ENCODE measurements at places on chromosomes 4 and X.

GRCh38 chr4:167084321-167084720 lies 150.0 kb downstream of the SPOCK3 start:
- no peak for DNase-seq

- no peak for DNase-seq
Observed at GRCh38 chr4:68921051-68921450, 30.6 kb downstream of the UGT2A3 start.

DNA sequence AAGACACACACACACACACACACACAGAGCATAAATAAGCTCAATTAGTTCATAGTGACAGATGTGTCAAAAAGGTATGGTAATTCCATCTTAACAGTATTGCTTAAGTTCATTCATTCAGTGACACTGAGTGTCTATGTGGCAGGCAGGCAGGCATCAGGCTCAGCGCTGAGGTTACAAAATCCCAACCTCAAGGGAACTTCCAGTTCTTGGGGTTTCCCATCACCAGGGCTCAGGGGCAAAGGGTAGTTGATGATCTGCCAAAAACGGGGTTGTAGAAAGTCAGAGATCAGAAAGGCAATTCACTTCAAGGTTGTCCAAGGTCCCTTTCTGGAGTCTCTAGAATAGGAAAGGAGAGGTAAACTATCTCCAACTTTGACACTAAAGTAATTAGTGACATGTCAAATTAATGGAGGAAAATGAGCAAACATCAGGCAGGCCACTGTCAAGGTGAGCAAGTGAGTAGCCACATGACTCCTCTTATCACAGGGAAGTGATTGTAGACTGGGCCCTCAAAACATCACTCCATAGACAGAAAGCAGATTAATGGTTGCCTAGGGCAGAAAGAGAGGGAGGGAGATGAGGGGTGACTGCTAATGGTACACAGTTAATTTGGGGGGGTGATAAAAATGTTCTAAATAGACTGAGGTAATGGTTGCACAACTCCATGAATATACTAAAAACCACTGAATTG lies 41.8 kb downstream of the GPC4 start:
- no peak for DNase-seq

DNA sequence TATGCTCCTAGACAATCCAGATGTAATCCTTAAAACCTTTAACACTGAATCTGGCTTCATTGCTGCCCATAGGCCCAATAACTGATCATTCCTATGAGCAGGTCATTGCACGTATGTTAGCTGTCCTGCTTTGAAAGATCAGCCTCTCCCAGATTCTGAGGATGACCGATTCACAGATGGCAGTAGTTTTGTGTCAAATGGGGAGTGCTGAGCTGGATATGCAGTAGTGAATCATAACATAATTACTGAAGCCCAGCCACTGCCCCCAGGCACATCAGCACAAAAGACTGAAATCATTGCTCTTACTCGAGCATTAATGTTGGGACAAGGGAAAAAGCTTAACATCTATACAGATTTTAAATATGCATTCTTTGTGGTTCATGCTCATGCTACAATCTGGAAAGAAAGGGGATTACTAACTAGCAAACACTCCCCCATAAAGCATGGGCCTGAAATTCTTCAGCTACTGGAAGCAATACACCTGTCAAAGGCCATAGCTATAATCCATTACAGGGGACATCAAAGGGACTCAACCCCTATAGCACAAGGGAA lies 16.4 kb upstream of the ZNF280C start:
- DNase-seq = no peak

- peak; percentile 95 for DNase-seq
Observed at GRCh38 chr4:113468165-113469022, 293.1 kb downstream of the CAMK2D start.

- peak; percentile 0 for DNase-seq
Observed at GRCh38 chrX:139932073-139932900, 566 bp downstream of the ATP11C start.

DNA sequence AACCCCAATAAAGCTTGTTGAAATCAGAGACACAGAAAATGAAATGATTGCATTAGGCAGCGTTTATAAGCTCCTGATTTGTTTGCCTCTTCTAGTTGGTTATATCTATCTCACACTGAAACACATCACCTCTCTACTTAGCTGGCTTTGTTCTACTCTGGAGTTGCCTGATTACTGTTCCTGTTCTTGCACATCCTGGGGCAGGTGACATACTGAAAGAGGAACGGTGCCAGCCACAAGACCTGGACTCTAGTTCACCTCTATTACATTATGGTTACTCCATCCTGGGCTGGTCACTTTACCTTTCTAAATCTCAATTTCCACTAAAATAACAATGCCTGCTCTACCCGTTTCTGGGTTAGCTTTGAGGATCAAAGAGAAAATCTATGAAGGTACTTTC lies 47.9 kb downstream of the TRIM2 start:
- no peak for DNase-seq

DNA sequence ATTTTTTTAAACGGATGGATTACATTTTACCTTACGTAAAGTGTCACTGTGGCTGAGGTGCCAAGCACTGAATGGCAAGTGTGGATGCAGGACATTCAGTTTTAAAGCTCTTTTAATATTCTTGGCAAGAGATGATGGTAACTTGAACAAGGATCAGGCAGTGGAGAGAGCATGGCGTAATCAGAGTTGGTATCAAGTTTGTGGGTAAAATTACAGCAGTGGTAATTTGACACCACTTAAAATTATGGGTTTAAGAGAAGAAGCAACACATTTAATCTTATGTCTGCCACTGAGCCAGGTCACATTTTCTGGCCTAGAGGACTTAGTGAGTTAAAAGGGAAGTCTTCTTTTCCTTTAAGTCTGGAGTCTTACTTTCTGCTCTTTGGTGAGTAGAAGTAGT lies 100.5 kb downstream of the NAA11 start:
- no peak for DNase-seq

DNA sequence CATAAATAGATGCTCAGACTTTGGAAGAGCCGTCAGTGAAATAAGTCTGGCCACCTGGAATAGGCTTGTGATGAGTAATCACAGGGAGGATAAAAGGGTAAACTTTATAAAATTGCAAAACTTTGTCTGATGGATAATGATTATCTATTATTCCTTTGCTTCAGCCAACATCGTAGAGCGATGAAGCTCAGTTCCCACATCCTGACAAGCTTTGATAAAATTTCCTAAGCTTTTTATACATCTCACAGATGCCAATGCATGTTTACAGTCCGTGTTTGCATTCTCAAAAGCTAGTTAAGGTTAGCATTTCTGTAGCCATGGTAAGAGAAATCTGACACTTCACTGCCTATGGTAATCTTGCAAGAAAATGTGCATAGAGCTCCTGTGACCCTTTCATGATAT lies 15.4 kb upstream of the UGDH start:
- DNase-seq = no peak
